ENCODE measurements at places on chromosomes 2 and 18. TPM values are rescaled to one million over a fixed set of nuclear protein-coding genes. Genes with fewer than 3 reads are reported as not detected.
A peak's percentile ranks its signal among the peaks of the same experiment; 100 is the strongest.

POTEC gene
- 70.2 TPM for total RNA-seq

DPP4 gene
- 1.7 TPM for total RNA-seq

DNA sequence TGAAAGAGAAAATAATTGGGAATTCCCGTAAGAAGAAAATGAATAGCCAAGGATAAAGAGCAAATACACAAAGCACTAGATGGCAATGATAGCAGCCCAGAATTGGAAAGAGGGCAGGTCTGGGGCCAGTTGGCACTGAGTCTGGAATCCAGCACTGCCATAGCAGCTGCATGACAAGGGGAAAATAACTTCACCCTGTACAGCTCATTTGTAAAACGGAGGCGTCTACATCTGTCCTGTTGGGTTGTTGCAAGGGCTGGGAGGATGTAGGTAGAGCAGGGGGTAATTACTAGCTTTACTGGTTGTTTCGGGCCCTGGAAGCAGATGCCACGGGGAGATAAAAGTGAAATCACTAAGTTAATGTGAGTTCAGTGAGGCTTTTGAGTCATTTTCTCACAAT is 110.0 kb upstream of the RASGRP3 start:
- no peak for DNase-seq

- no peak for DNase-seq
Observed at GRCh38 chr18:61554946-61555361, 221.7 kb downstream of the CDH20 start.

DNA sequence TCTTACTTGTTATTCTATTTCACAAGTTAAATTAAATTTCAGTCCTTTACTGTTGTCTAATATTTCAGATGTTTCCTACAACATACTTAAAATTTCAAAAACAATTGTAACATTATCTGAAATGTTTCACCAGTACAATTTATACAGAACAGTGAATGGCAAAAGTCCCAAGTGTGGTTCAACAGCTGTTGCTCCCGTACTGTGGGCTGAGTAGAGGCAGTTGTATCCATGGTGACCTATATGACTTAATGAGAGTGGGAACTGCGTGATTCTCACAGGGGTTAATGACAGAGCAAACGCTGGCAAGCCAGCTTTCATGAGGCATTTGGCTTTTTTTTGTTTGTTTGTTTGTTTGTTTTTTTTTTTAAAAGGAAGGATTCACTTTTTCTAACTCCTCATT is 5.3 kb upstream of the PLCL1 start:
- no peak for DNase-seq

GRCh38 chr2:99834426-99834825 is 308.0 kb downstream of the AFF3 start:
- DNase-seq, result no peak

GRCh38 chr2:183292028-183292427 is 167.8 kb downstream of the NUP35 start:
- DNase-seq, result peak; percentile 68

Data from testis (tissue), 5 donors.